ENCODE measurements at places on chromosomes 6 and 20.
A peak's percentile ranks its signal among the peaks of the same experiment; 100 is the strongest.

DNA sequence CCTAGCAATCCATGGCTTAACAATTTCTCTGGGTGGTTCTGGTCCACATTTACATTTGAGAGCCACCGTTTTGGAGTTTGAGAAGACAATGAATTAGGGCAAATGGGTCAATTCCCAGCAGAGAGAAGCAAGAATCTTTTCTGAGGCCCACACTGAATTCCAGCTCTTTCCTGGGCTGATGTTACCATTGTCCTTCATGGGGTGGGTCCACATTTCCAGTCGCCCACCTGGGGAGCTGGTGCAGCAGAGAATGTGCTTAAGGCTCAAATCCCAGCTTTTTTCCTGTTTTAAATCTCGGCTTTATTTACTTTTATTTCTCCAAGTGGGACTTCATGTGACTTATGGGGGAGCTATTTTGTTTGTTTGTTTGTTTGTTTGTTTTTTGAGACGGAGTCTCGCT lies 44.2 kb upstream of the TFAP2C start:
- DNase-seq: no peak

DNA sequence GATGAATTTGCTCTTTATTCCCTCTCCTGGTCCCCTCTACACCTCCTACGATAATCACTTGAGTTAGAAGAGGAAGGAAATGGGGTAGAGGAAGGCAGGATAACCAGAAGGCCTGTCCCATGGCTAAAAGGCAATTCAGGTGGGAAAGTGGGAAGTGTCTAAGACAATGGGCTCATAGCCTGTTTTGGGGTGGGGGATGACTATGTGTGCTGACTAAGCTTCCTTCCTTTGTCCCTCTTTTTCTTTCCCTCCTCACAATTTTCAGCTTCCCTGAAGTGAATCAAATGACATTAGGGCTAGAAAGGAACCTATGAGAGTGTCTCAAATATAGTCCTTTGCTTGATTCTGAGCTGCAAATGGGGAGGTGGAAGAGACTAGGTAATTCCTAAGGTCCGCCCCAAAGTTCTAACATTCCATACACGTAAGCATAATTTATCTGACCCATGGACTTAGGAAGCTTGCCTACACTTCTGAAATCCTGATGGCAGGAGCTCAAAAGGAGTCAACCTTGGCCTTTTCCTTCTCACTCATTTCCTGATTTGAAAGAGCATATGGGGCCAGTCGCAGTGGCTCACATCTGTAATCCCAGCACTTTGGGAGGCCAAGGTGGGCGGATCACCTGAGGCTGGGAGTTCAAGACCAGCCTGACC lies 24.3 kb downstream of the EDEM2 start:
- no peak for DNase-seq

DNA sequence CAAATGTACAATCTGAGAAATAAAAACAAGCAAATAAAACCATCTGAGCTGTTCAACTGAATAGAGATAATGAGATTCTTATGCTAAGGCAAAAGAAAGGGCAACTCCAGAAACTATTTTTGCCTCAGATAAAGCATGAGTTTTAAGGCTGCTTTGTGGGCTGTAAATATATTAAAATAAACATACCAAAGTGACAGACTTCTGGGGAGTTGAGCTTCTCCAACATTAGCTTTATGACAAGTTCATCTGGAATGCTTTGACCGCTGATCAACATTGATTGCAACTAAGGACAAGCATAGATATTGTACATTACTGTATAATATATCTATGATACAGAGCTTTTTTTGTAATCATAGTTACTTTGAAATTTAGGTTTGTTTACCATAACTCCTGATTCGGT lies 19.3 kb downstream of the AK9 start:
- no peak for DNase-seq

GRCh38 chr6:107202876-107203468 lies 87.7 kb upstream of the BEND3 start:
- DNase-seq: no peak

GRCh38 chr20:23161968-23162696 lies 76.0 kb upstream of the CD93 start:
- DNase-seq: no peak

- DNase-seq: no peak
Measured at GRCh38 chr6:108341372-108341771, 46.5 kb downstream of the AFG1L start.

DNA sequence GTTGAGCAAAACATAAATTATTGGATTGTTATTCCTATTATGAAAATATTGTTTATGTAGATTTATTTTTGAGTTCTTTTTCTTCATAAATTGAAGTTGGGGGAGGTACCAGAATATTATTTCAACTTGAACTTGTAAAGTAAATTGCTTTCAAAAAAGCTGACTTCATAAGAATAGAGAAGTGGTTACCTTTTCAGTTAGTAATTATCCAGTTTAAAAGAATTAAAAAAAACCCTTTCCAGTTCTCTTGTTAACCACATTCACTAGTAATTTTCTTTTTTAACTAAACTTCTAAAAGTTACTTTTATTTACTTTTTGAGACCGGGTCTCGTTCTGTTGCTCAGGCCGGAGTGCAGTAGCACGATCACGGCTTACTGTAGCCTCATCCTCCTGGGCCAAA lies 124.3 kb downstream of the CDKAL1 start:
- DNase-seq: no peak

GRCh38 chr6:145904391-145904790 lies 59.8 kb downstream of the SHPRH start:
- DNase-seq: no peak

GRCh38 chr20:33076662-33077372 lies 2.6 kb upstream of the BPIFB4 start:
- DNase-seq: no peak

DNA sequence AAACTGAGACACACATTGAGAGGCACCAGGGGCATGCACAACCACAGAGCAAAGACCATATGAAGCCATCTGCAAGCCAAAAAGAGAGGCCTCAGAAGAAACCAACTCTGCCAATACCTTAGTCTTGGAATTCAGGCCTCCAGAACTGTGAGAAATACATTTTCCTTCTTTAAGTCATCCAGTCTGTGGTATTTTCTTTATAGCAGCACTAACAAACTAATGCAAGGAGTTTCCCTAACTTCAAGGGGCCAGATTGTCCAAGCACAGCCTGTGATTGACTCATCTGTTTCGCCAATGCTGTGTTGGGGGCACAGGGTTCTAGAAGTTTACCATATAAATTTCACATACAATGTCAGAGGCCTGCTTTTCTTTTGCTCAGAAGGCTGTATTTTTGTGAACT lies 364.6 kb downstream of the GJA1 start:
- no peak for DNase-seq

DNA sequence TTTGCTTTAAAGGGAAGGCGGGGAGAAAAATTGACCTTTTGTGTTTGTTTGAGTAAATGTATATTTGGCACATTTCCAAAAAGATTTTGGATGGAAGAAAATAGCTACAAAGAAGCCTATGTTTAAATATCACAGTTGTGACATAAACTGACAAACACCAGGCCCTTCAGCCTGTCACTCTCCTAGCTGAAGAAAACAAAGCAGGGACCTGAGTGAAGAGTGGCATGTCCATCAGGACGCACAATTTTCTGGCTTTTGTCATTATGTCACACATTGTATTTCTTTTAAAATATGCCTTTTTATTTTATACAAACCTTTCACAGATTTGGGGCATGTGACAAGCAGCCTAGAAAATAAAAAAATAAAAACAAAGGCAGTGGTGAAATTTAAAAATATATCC lies 241.2 kb downstream of the OGFRL1 start:
- DNase-seq: no peak

DNA sequence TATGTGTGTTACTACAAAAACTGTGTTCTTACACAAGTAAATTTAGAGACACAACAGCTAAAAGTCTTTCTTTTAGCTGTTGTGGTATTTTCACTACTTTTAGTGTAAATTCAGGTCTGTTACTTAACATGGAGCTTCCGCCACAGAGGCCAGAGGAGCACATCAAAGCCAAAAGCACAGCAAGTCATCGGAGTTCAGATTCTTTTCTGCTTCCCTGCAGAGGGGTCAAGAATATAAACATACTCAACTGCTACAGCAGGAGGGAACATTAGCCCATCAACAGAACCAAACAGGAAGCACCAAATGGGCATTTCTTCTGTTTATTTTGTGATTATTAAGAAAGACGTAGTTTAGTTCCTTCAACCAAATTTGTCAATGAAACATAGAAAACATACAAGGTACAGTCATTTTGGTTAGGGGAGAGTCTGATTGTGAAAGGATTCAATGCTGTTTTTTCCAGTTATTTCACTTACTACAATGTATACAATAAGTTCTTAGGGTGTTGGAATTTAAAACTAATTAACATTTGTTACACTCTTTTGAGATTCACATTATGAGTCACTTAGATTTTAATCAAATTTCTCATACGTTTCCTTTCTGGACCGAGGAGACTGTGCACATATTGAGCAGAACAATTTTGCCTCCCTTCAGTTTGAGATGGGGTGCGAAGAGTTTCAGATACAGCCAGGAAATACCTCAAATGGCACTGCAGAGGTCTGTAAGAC lies 42.8 kb upstream of the DSE start:
- DNase-seq: no peak

GRCh38 chr6:168589275-168589674 lies 148.3 kb downstream of the SMOC2 start:
- no peak for DNase-seq

DNA sequence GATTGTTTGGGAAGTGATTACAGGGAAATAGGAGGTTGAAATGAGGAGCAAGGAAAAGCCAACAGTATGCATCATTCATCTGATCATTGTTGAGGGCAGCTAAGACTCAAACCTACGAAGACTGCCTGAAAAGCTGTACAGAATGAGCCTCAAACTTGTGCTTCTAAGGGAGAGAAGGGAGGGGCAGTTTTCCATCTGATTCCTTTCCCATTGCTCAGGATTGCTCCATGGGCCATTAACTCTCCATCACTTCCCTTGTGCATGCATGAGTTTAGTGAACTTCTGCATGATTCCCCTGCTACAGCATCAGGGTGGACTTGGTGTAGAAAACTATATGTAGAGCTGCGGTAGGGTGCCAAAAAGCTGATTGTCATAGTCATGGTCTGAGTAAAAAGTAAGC lies 742.7 kb upstream of the SLC35B3 start:
- no peak for DNase-seq

DNA sequence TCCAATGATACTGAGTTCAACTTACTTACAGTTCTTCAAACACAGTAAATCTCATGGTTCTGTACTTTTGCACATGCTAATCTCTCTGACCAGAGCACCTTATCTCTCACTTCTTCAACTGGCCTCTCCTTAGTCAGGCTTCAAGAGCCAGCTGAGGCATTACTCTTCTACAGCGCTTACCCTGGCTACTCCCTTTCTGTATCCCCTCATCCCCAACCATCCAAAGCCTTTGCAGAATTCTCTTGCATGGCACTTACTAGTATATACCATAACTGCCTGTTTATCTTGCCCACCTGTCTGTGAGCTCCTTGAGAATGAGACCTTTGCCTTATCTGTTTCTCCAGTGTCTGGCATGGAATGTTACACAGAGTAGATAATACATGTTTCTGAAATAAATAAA lies 49.2 kb downstream of the SESN1 start:
- no peak for DNase-seq

DNA sequence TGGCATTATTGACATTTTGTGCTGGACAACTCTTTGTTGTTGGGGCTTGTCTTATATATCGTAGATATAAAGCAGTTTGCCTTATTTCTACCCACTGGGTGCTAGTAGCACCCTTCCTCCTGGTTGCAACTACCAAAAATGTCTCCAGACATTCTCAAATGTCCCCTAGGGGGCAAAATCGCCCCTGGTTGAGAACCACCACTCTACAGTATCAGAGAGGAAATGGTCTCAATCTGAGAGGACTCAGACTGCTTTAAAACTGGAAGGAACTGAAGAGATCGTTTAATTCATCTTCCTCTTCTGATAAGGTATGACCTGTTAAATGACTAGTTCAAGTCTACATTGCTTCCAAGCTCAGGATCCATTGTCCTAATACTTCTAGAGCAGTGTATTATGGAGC lies 14.9 kb downstream of the SH3BGRL2 start:
- DNase-seq: no peak

DNA sequence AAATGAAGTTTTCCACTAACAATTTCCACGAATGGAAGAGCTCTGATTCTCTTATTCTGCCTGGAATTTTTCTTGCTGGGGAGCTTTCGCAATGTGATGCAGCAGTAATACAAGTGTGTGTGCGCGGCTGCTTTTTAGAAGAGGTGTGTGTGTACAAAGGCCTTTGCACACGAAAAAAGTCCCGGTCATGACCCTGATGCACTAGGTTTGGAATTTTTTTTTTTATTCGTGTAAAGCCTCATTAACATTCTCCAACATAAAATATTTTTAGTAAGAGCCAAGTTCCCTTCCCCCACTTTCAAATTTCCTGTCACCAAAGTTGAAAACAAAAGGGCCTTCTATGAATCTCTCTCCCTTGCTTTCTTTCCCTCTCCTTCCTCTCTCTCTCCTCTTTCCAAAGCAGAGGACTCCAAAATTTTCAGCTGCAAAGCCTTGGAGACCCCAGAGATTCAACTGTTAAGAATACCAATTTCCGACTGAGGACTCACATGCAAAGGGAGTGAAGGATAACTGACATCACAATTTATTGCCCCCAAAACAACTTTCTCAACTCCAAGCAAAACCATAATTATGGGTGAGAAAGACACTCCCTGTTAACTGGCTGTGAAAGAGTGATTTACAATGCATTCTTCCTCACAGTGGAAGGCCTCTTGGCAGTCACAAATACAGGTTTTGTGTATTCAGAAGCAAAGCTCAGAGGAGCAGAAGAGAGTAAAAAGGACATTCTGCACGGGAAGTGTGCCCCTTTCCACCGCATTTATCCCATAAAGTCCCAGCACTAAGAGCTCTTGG lies 421.2 kb upstream of the JARID2 start:
- DNase-seq: peak; percentile 31

DNA sequence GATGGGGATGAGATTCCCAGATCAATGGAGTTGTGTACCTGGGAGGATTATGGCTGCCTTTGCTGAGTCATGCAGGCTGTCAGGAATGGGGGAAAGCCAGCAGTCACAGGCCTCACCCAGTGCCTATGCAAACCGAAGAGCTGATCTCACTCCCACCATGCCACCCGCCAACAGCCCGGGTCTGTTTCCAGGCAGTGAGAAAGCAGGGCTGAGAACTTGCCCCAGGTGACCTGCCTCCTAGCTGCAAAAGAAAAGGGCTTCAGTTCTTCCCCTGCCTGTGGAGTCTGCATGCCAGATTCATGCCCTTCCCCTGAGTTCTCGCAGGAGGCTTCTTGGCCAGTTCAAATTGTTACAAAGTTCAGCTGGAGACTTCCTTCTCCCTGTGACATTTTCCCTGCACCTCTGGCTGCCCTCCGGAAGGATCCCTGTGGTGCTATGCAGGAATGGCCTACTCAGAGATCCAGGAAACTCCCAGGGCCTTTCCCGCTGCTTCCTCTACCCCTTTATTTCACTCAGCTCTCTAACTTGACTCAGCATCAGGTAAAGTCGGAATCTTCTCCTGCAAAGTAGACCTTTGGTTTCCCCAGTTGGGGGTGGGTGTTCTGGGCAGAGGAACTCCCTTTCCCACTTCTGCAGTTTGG lies 71.5 kb upstream of the B3GAT2 start:
- no peak for DNase-seq

- DNase-seq: no peak
Measured at GRCh38 chr20:618980-619379, 8.9 kb upstream of the TCF15 start.

GRCh38 chr6:89690944-89691324 lies 52.4 kb upstream of the LYRM2 start:
- no peak for DNase-seq
